Kidney (tissue), 22 donors: ENCODE measurements at places on chromosomes 4 and X.

GRCh38 chrX:133587071-133587470 is 171.8 kb upstream of the GPC4 start:
- no peak for DNase-seq

DNA sequence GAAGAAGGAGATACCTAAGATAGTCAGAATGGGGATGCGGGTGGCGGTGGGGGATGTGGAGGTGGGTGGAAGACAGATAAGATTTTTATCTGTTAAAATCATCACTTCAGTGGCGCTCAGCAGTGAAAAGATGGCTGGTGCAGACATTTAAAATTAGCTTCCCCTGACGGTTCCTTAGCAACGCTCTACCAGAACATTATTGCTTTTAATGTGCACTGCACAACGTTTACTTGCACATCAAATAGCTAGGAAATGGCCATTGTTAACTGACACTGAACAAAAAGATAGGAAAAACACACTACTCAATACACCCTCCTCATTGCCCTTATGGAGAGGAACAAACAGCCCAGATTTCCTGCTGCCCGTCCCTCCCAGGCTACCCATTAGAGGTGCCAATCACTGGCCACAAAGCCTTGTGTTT is 61.0 kb upstream of the FTHL17 start:
- DNase-seq = no peak

GRCh38 chrX:153504445-153505016 is 9.8 kb downstream of the BGN start:
- DNase-seq = no peak

DNA sequence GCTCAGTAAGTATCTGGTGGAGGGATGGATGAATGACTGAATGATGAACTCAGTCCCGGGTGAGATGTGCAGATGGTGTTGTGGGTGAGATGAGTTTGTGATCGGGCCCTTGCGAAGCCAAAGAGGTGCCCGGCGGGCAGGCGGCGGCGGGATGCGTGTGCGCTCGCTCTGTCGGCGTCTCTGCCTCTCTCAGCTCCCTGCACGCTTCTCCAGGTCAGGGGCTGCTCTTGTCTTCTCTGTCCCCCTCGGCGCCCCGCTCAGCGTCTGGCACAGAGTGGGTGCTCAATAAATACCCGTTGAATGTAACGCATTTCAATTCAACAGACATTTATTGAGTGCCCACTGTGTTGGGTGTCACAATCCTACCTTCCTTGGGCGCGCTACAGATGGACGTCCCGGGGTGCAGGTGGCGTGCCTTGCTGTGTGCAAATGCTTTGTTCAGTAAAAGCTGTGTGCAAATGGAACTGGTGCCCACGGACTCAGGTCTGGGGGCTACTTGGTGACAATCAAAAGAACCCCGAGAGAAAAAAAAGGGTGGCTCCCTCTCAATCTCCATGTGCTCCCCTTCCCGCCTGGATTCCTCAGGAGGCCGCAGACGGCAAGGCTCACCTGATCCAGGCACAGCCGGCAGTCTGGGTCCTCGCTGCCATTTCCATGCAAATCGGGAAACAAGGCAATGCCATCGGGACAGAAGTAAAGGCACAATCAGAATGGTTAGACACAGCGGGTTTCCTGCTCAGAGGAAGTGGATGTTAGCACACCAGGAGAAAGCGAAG is 65.6 kb upstream of the AFAP1 start:
- DNase-seq = no peak

DNA sequence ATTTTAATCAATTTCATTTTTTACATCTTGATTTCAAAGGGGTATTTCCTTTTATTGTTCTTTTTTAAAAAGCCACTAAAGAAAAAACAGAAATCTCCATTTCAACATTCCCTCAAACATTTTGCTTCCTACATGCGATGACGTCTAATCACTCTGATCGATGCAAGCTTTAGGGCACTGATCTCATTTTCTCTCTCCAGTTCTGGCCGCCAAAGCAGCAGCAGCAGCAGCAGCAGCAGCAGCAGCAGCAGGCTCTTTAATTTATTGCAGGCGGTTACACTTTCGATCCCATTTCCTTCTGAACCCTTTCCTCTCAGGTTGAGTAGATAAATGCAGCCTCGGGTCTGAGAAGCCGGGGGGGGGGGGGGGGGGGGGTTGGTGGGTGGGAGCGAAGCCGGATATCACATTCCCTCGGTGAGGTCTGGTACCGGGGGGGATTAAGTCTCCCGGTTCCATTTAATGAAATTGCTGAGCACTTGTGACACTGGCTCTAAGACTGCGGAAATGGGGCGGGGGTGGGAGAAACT is 3.4 kb upstream of the PCDH7 start:
- DNase-seq = no peak

DNA sequence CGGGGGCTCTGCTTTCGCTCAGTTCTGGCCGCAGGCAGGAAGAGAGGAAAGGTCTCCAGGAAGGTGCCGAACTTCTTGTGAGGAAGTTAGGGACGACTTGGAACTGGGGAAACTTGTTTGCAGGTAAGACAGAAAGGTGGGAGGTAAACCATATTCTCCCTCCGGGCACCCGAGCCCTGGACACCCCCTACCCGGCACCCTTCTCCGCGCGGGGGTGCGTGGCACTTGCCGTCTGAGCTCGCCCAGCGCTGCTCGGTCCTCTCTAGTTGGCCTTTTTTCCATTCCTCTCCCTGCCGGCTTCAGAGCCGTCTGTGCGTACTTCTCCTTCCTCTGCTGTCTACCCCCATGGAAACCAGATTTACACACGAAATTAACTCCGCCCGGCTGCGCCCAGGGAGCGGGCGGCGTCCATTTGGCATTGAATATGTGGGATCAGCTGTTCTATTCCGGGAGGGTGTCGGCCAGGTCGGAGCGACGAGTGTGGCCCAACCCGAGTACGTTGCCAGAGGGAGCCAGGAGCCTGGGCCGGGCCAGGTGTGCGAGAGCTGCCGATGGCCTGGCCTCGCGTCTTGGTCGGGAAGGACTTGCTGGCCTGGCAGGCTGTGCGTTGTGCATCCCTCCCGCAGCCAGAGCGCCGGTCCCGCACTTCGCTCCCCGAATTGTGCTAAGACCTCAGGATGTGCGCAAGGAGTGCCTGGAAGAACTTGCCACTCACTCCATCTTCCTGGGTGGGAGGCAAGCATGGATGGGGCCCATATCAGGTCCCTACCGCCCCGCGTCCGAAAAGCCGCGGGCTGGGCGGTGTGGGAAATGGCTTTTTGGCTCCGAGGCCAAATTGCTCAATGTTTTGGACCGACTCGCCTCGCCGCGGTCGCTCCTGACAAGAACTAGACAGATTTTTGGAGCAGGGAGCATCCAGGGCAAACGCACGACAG is 1.7 kb downstream of the PDGFRA start:
- peak; percentile 67 for DNase-seq

GRCh38 chrX:64379924-64380323 is 15.3 kb downstream of the MTMR8 start:
- DNase-seq = no peak

DNA sequence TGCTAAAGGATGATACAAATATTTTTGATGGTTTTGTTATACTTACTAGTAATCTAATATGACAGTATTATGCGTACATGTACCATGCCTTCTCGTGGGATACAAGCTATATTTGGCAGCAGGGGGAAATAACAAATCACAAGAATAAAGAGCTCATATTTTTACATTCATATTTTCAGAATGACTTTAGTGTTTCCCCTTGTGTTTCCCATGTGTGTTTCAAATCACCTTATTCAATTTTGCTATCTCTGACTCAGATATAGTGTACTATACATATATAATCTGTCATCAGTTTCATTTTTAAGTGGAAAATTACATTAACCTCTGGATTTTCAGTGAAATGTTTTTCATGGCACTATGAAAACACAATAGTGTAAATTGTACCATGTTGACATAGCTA is 146.8 kb downstream of the RPA4 start:
- DNase-seq = no peak

- no peak for DNase-seq
These were observed 220.1 kb downstream of the PDGFC start for GRCh38 chr4:156751486-156751885.

GRCh38 chrX:68363984-68364383 is 69.3 kb downstream of the OPHN1 start:
- no peak for DNase-seq

DNA sequence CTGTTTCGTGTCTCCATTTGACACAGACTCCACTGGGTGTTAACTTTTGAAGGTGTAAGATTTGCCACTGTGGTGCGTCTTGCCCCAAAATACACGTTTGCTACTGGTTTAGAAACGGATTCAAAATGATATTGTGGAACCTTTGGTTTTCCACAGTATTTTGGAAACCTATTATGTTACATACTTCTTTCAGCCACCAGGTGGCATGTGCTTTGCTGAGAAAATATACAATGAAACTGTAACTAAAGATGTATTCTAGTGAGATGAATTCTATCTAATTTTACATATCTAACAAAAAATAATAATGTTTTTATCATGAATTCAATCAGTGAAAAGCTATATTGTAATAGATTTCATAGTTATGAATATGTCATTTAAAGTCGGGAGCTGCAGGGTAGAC is 28.4 kb upstream of the SLITRK4 start:
- no peak for DNase-seq

DNA sequence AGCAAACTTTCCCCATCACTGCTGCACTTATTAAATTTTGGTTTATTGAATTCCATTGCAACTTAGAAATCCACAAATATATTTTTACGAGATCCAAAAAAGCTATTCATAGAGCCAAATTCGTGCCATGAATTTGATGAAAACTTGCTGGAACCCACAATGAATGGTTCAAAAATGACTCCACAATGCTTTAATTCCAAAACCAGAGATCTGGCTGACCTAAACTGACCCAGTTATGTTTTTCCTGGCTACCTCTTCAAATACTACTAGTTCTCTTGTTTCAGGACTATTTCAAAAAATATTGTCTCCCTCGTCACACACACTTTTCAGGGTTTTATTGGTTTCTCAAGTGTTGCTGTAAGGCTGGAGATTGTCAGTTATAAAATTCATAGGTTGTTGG is 474.8 kb downstream of the PDGFC start:
- DNase-seq = no peak

- peak; percentile 29 for DNase-seq
These were observed 58.8 kb downstream of the FRMPD4 start for GRCh38 chrX:12197030-12197429.

GRCh38 chr4:77159806-77160205 is 2.8 kb downstream of the CCNG2 start:
- DNase-seq = no peak

- no peak for DNase-seq
These were observed 136.8 kb downstream of the SLC7A11 start for GRCh38 chr4:138105331-138105730.

- no peak for DNase-seq
These were observed 27.9 kb upstream of the ZNF185 start for GRCh38 chrX:152869972-152870371.

DNA sequence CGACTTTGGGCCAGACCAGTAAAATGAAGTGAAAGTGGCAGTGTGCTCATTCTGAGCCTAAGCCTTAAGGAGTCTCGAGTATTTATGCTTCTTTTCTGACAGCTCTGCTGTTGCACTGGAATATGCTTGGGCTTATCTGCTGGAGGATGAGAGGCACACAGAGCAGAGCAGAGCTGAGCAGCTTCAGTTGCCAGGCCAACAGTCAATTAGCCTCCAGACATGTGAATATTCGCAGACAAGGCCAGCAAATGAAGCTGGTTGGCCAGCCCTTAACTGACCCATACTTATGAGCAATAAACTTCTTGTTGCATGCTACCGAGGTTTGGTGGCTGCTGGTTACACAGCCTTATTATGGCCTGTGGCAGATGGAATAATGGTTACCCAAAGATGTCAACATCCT is 203.0 kb upstream of the GEMIN8 start:
- no peak for DNase-seq
